Sciatic nerve (tissue), 2 donors: ENCODE measurements at places on chromosomes 2 and 18.
A peak's percentile ranks its signal among the peaks of the same experiment; 100 is the strongest.

DNA sequence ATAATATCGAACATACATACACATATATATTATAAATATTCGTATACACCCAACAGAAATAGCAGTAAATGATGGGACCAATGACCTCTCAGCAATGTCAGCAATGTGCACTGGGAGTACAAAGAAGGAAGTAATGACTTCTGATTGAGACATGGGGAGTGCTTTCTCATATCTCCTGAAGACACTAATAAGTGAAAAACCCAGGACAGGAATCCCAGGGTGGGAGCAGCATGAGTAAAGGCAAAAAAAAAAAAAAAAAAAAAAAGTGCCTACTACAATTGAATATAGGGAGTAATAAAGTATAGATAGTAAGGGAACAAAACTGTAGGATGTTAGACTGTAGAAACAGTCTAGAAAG is 491.3 kb downstream of the IRS1 start:
- DNase-seq = no peak

DNA sequence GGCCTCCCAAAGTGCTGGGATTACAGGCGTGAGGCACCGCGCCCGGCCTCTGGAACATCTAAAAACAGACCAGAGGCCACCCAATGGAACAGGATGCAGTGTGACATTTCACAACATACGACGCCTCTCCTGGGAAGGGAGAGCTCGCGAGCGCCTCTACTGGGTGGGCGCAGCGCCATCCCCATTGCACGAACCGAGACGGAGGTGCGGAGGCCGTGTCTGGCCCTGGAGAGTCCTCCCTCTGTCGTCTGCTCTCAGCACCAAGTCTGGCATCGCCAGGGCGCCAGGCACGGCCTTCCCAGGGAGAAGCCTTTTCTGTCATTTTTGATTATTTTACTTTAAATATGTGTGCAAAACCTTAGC is 9.4 kb upstream of the GBX2 start:
- DNase-seq = no peak

DNA sequence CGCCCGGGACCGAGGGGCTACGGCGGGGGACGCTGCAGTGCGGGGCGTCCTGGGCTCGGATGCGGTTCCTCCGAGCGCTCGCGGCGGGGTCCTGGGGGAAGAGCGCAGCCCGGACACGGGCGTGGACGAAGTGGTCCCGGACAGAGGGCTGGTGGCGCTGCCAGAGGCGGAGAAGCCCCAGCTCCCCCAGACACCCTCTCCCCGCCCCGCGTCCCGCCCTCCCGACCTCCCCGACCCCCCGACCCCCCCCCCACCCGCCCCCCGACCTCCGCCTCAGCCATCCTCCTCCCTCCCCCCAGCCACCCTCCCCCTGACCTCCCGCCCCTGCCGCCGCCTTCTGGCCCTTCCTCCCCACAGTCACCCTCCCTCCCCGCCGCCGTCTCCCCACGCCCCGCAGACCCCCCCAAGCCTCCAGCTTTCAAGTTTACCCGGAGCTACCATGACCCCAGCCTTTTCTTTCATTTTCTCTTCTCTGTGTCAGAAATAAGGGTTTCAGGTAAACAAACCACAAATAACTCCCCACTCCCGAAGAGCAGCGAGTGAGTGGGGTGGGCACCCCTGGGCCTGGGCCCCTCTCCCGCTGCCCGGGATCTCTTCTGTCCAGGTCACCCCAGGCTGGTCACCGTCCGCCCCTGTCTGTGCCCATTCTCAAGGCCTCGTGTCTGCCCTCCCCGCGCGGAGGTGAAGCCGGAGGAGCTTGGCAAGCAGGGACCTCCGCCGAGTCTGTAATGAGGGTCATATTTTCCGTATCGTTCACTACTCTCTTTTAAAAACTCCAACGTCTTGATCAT is 5.1 kb downstream of the NFATC1 start:
- DNase-seq = peak; percentile 84

- no peak for DNase-seq
Measured at GRCh38 chr2:151770995-151771394, 36.7 kb upstream of the NEB start.

- DNase-seq = no peak
Measured at GRCh38 chr2:53911434-53912189, 51.8 kb upstream of the GPR75 start.

- no peak for DNase-seq
Measured at GRCh38 chr2:70744397-70744796, 23.6 kb downstream of the ADD2 start.

- DNase-seq = no peak
Measured at GRCh38 chr2:177574356-177574755, 181.8 kb downstream of the AGPS start.

DNA sequence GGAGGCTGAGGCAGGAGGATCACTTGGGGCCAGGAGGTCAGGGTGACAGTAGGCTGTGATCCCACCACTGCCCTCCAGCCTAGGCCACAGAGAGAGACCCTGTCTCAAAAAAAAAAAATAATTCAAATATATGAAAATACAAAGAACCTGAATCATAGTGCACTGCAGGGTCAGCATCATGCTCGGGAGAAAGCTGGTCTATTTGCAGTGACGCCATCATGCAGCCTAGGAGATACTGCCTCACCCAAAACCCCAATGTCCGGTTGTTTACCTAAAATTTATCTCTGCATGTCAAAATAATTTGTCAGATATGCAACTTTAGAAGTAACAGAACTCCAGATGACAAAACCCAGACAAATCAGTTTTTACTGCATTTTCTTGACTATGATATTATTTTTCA is 61.5 kb upstream of the ALKAL2 start:
- no peak for DNase-seq

DNA sequence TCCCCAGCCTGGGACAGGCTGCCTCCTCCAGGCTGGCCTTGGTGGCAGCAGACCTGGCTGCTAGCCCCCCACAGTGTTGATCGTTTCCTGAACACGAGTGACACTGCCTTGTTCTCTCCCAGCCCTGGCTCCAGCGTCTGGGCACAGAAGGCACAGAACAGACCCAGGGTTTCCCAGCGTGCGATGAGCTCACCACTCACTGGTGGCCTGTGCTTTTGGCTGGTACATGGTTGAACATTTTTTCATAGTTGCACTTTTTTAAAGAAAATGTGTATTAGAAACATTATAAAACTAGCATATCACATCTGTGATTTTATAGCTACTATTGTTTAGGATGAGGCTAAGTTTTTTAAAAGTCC is 40.9 kb downstream of the SCTR start:
- no peak for DNase-seq

DNA sequence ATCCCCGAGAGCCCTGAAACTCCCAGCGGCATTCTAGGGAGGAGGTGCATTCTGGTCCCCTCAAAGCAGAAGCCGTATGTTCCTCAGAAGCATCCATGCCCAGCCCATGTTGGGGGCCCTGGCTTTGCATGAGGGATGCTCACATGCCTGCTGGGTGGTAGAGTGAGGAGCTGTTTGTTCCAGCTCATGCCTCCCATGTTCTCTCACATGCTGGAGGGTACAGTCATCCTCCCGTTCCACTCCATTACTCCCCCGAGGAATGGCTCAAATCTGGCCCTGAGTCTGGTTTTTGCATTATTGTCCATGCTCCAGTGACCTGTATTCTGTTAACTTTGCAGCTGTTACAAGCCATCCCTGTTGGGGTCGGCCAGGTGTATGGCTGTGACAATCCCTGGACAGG is 24.1 kb downstream of the SLC14A2 start:
- no peak for DNase-seq

- DNase-seq = no peak
Measured at GRCh38 chr2:217856871-217857270, 145.9 kb downstream of the TNS1 start.

DNA sequence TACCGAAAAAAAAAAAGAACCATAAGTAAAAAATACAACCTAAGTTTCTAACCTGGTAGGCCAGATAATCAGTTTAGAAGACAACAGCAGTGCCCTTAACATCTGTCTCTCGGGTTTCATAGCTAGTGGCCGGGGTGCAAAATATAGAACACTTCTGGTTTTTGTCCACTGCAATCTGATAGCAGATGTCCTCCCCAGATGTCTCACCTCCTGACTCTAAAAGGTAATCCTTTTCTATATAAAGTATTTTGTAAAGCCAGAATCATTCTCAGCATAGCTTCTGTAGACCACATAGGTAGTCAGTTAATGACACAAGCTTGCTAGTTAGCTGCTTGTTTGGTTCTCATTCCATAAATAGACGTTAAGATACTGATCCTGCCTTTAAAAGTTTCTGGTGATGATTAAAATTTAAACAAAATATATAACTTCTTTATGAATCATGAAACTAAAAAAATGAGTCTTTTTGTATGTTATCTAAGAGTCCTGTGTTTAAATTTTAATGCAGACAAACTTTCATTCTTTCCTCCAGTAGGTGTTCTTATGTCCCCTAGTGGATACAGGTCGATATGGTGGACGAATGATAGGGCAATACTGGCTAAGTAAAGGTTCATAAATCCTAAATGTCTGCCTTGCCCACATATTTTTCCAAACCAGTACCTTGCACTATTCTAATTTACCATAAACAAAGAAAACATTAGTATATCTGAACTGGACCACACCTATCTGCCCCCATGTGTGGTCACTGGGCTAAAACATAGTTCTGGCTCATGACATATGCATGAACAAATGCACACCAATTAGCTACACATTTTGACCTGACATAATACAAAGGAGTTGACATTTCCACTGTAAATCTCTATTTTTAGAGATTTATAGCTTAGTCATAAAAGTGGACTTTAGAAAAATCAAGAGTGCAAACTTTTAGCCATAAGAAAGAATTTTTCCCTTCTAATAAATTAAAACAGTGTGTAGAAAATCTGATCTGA is 171.0 kb downstream of the SRBD1 start:
- DNase-seq = no peak

DNA sequence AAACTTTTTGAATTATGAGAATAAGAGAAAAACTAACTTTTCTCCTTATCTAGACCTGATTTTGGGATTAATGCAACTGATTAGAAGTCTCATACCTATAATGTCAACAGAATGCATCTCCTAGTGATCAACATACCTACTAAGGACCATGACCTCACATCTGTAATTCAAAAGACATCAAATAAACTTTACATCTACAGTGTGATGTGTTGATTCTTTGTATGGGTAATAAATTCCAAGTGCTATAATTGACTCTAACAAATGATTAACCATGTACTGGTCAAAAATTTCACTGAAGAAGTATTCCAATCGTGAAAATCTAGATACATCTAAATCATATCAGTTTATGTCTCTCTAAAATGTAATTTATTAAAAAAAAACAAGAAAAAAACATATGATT is 84.5 kb downstream of the STRN start:
- no peak for DNase-seq

DNA sequence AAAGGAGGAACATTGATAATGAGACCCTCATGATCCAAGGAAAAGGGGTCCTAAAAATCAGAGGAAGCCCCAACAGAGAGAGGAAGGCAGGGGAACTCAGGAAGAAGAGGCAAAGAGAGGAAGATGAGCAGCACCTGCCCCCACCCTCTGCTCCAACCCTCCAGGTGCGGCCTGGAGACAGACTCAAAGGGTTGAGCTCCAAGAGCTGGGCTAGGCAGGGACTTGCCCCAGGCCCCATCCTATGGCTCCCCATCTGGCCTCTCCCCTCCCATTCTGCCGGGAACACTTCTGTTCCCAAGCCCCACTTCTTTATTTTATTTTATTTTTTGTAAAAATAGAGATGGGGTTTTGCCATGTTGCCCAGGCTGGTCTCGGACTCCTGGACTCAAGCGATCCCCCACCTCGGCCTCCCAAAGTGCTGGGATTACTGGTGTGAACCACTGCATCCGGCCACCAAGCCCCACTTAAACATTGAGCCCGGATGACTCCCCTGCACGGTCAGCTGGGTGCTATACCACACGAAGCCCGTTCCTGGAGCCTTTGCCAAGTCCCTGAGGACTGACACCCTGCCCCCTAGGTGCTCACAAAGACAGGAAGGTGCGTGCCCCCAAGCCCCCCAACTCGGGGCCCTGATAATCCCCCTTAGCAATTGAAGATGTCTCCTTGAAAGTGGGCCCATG is 3.8 kb upstream of the GPR55 start:
- peak; percentile 33 for DNase-seq

GRCh38 chr2:223049356-223049755 is 2.6 kb upstream of the KCNE4 start:
- DNase-seq = no peak

DNA sequence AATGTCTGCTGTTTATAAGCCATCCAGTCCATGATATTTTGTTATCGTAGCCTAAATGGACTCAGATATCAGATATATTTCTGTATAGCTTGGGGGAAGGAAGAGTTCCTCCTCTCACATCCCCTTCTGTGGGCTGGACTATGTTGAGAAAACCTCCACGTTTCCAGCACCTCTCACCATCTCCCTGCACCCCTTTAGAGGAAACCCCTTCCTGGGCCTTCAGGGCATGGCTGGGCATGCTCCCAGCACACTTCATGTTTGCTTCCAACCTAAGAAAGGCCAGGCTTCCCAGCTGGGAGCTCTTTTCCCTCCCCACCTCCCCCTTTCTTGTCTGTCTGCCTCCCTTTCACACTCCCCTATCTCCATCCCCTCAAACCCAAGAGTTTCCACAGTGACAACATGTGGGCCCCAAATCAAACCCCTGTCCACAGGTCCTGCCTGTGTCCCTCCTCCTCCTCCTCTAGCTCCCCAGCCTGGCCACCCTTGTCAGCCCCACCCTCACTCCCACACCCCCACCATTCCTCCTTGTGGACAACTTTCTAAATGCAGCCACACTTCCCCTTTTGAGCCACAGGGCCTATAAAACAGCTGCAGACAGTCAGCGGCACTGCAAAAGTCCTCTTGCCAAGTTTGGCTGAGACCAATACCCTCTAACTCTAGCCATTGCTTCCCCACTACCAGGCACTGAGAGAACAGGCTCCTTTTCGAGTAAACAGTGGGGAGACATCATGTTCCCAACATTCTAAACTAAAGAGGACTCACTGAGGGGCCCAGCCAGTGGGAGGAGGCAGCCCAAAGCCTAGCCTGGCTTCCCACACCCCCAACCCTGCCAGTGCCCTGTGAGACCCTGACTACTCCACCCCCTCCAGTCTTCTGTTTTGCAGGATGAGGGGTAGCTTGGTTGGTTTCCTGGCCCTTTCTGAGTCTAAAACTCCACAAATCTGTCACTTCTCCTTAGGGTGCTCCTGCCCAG is 120.5 kb downstream of the ZFP36L2 start:
- no peak for DNase-seq

- DNase-seq = no peak
Measured at GRCh38 chr2:153235516-153235915, 243.0 kb downstream of the RPRM start.

DNA sequence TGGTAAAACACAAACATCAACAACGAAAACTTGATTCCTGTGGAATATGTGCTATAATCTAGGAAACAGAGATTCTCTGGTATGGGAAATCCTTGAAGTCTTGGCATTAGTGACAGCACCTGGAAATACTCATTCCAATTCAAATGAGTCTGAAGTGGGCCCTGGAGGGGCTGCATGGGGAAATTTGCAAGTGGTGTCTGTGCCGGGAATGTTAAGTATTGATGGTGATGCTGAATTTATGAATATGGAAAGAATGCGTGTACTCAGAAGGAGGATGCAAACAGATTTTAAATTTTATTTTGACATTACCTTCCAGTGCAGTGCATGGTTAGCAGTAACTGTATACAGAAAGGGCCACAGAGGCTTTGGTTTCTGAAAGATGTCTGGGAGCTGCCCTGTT is 37.2 kb downstream of the PTPRM start:
- no peak for DNase-seq

- no peak for DNase-seq
Measured at GRCh38 chr2:147135376-147135775, 709.5 kb upstream of the ACVR2A start.

- DNase-seq = no peak
Measured at GRCh38 chr2:224221455-224221913, 180.4 kb downstream of the FAM124B start.
